ENCODE measurements at places on chromosomes 3 and 15.

DNA sequence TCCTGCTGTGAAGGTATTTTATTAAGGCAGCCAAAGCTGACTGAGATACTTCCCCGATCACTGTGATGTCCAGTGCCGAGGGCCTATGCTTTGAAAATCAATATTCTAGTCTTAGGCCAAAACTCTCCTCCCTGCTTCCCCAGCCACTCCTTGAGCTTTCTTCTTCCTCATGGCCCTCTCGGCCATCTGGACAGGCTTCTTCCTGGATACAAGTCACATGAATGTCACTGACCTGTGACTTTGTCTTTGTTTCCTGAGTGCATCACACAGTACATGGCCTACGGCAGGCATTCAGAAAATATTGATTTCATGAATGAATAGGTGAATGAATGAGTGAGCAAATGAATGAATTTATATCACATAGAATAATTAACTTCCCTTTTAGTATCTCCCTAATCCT, 24.6 kb upstream of the HES1 start:
- no peak for DNase-seq

DNA sequence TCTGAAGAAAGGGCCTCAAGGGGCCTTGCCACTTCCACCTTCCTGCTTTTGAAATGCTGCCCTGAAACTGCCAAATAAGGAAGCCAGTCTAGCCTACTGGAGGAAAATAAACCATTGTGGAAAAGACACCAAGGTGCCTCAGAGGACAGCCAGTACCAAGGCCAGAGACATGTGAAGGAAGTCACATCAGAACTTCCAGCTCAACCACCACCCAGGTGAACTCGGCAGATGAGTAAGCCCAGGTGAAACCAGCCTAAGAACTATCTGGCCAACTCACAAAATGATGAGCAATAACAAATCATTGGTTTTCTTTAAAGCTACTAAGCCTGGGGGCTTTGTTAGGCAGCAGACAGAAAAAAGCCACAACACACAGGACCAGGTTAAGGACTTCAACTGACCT, 103.0 kb downstream of the MAGI1 start:
- DNase-seq: no peak

GRCh38 chr3:57694146-57694545, 1.3 kb upstream of the DENND6A start:
- DNase-seq: no peak

GRCh38 chr3:167008791-167009190, 371.3 kb downstream of the ZBBX start:
- DNase-seq: no peak

DNA sequence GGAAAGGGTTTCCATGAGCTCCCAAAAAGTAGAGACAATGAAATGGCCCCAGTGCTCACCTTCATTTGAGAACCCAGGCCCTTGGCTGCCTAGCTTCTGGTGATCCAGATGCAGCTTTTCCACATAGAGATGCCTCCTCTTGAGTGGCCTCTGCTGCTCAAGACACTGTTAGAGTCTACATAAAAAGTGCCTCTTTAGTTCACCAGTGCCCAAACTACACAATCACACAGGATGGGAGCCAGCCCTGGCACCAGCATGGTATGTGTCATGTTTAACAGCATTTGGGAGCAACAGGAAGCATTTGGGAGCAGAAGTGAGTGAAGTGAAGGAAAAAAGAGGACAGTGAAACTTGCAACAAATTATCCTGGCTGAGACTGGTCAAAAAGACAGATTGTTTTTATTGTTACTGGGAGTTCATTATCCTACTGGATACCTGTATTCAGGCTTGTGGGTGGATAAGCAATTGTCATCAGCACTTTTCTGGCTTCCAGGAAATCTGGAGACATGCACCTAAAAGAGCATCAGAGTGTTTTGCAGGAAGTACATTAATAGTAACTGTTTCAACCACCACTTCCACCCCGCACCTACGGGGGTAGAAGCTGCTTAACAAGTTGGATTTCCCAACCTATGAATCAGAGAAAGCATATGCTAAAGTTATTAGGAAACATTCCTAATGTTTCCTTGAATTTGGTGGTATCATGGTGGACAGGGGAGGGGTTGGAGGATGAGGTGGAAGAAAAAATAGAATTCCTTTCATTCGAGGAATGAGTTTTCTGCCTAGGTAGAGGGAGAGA, 416.2 kb downstream of the IGSF11 start:
- DNase-seq: no peak

Measured in hematopoietic multipotent progenitor cell treated with erythropoietin and hydrocortisone succinate and interleukin-3 and kit ligand, for 4 days (in vitro differentiated cells).